Neural crest cell (in vitro differentiated cells): ENCODE measurements at places on chromosomes 6 and 20.

DNA sequence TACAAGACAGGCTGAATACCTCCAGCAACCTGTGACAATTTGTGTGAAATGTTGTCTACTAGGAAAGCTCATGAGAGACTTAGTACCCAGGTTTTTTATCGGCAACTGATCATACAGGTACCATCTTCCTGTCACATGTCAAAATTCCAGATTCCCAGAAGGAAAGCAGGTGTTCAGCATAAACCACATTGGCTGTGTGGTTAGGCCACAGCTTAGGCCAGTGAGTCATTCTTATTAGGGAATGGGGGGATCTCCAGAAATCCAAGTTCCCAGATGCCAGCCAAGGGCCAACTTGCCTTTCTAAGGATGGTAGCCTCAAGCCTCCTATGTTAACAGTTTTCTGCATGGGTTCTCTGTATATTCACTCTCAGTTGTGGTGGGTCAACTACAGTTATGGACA, 65.9 kb downstream of the FAM184A start:
- no peak overlapping the region for H3K4me3 ChIP-seq
- no peak for DNase-seq
- peaks cover 29% of the 10 kb centered on the region for H3K36me3 ChIP-seq
- no peak overlapping the region for H3K27ac ChIP-seq

DNA sequence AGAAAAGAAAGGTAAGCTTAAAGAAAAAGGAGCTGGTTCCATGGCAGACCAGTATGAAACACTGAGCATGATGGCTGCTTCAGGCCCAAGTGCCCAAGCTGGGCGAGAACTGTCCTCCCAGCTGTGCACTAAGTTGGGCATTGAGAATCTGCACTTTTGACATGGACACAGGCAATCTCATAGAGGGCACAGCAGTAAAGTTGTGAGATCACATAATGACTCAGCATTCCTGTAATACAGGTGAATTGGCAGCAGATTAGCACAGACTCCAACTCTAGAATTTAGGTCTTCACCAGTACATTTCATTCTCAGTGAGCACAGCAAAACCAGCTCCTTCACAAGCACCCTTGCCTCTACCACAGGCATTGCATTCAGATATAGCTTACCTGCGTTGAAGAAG, 343.4 kb downstream of the PKHD1 start:
- H3K27me3 ChIP-seq = no peaks in the 10 kb centered on the region
- H3K4me3 ChIP-seq = no peak overlapping the region
- no peaks in the 10 kb centered on the region for H3K36me3 ChIP-seq
- H3K4me1 ChIP-seq = peaks cover 20% of the 10 kb centered on the region
- no peak overlapping the region for H3K27ac ChIP-seq

- H3K27ac ChIP-seq = peak overlapping the region; percentile 79
- peaks cover 30% of the 10 kb centered on the region for H3K36me3 ChIP-seq
- peak overlapping the region; percentile 1 for H3K4me3 ChIP-seq
- no peak for DNase-seq
Measured at GRCh38 chr20:48722002-48722731, 105.6 kb downstream of the PREX1 start.

DNA sequence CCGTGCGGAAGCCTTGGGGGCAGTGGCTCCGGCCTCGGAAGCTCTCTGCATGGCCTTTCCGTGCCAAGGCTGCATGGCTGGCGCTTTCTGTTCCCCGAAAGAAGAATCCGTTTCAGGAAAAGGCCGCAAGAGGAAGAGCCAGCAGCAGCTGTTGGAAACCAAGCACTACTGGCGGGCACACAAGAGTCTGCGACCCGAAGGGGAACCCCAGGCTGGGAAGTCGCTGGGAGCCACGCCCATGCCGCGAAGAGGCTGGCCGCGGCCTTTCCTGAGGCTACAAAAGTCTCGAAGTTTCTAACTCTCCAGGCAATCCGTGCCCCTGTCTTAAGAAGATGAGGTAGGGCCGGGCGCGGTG, at the start of gene CGAS:
Gene CGAS (minus strand): TSS at position 191 of the 355 bp plus-strand sequence. CDS start 116 bp downstream, at position 75.
- DNase-seq = no peak
- peaks cover 17% of the 10 kb centered on the region for H3K27me3 ChIP-seq
- no peaks in the 10 kb centered on the region for H3K4me1 ChIP-seq
- peak within 1 kb of the TSS; percentile 62 for H3K4me3 ChIP-seq
- H3K27ac ChIP-seq = no peak within 1 kb of the TSS

DNA sequence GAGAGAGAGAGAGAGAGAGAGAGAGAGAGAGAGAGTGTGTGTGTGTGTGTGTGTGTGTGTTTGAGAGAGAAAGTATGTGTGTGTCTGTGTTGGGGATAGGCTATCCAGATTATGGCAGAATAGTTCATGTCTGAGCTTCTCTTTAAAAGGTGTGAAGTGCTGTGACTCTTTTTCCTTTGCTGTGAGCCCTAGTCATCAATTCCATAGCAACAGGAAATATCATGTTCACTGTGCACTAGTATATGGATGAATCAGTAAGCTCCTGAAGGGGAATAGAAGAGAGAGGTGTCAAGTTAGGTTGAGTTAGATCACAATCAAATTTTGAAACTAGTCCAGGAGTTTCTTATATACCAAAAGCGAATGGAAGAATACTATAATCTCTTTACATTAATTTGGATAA, 318.7 kb downstream of the RFPL4B start:
- H3K36me3 ChIP-seq = peaks cover 6% of the 10 kb centered on the region
- H3K4me1 ChIP-seq = no peaks in the 10 kb centered on the region
- no peak overlapping the region for H3K27ac ChIP-seq
- no peaks in the 10 kb centered on the region for H3K27me3 ChIP-seq
- H3K4me3 ChIP-seq = no peak overlapping the region

DNA sequence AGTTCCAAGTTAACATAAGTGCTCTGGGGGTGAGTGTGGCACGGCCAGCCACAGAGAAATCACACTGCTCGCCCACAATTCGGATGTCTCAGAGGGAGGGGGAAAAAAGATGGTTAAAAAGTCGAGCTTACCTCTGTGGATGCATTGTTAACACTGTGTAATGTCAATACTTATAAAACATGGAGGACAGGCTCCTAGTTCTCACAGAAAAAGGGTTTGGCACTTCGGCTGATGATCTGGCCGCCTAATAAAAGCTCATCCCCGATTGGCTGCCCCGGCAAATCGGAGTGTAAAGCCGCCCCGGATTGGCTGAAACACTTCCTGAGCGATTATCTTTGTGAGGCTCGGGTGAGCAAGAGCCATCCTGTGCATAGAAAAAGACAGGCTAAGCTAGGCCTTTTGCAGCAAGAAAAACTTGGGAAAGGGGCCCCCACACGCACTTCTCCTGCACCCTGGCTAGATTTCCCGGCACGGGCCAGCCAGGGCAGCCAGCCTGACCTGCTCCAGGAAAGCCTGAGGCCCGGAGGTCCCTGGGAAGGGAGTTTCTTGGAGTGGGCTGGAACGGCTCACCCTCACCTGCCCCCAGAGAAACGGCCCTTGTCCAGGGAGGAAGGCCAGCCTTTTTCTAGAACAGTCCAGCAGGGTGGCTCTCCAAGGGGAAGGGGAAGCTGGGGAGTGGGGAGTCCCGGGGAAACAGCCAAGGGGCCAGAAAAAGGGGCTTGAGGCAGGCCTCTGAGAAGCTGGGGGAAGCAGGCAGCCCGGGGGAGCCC, at the start of gene ZMYND8:
Gene ZMYND8 (minus strand): TSS at position 174 of the 770 bp plus-strand sequence. CDS start 29 bp downstream, at position 145.
- H3K27me3 ChIP-seq = no peaks in the 10 kb centered on the region
- peak; percentile 99 for DNase-seq

DNA sequence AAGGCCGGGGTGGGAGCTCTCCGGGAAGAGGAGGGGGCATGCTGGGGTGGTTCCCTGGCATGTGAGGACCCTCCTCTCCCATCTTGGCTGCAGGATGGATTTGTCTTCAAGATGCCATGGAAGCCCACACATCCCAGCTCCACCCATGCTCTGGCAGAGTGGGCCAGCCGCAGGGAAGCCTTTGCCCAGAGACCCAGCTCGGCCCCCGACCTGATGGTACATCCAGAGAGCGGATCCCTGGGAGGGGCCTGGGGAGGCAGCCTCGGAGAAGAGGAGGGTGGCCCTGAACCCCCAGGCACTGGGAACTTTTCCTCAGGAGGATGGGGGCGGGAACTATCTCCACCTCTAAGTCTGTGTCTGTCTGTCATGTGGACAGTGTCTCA, 4.8 kb downstream of the CDC25B start:
- H3K4me3 ChIP-seq = no peak overlapping the region
- DNase-seq = no peak
- peaks cover 54% of the 10 kb centered on the region for H3K4me1 ChIP-seq
- H3K27ac ChIP-seq = no peak overlapping the region

GRCh38 chr6:157822245-157823000, 623 bp upstream of the SNX9 start:
- peak overlapping the region; percentile 87 for H3K4me3 ChIP-seq
- no peaks in the 10 kb centered on the region for H3K36me3 ChIP-seq
- H3K27ac ChIP-seq = no peak overlapping the region
- peaks cover 16% of the 10 kb centered on the region for H3K27me3 ChIP-seq
- H3K4me1 ChIP-seq = peaks cover 29% of the 10 kb centered on the region

DNA sequence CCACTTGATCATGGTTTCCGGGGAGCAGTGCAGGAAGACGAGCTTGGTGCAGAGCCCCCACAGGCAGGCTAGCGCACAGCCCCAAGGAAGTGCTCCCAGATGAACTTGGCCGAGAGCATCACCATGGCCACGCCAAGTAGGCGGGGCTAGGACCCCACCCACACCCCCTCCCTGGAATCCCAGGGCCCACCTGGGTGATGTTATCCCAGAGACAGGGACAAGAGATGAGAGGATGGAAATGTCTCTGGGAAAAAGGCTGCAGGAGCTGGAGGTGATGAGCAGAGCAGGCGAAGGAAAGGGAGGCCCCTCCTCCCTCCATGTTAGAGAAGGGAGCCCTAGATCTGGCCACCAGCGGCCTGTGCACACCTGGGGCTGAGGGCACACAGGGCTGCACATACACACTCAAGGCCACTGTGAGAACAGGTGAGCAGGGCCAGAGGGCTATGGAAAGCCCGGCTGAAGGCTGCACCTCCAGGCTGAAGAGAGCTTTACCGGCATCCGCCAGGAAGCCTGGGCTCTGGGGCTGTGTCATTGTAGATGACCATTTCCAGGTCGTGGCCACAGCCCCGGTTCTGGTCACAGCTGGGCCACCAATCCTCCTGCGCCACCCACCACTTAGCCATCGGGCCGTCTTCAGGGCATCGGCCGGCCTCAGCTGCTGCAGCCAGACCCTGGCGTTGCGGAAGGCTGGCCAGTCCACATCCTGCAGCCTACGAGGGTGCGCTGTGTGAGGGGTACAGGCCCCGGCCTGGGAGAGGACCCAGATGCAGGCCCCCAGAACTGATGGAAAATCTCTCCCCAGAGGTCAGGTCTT, 24.9 kb downstream of the NPEPL1 start:
- no peak overlapping the region for H3K4me3 ChIP-seq

GRCh38 chr6:136762022-136762975, 30.0 kb downstream of the MAP3K5 start:
- no peaks in the 10 kb centered on the region for H3K27me3 ChIP-seq
- no peaks in the 10 kb centered on the region for H3K36me3 ChIP-seq
- H3K4me3 ChIP-seq = no peak overlapping the region

GRCh38 chr6:35096129-35096862, 44.8 kb downstream of the TCP11 start:
- no peaks in the 10 kb centered on the region for H3K36me3 ChIP-seq
- no peak overlapping the region for H3K27ac ChIP-seq
- H3K4me3 ChIP-seq = no peak overlapping the region
- H3K27me3 ChIP-seq = no peaks in the 10 kb centered on the region
- H3K4me1 ChIP-seq = peaks cover 32% of the 10 kb centered on the region

GRCh38 chr6:102340311-102340710, 946.8 kb downstream of the GRIK2 start:
- DNase-seq = no peak
- H3K27ac ChIP-seq = no peak overlapping the region
- no peaks in the 10 kb centered on the region for H3K27me3 ChIP-seq

GRCh38 chr6:16078064-16078463, 50.8 kb upstream of the MYLIP start:
- no peaks in the 10 kb centered on the region for H3K27me3 ChIP-seq
- DNase-seq = no peak
- no peak overlapping the region for H3K4me3 ChIP-seq

GRCh38 chr20:41119614-41120561, 17.5 kb upstream of the PLCG1 start:
- no peak overlapping the region for H3K4me3 ChIP-seq
- H3K36me3 ChIP-seq = peaks cover 38% of the 10 kb centered on the region
- H3K4me1 ChIP-seq = no peaks in the 10 kb centered on the region
- no peaks in the 10 kb centered on the region for H3K27me3 ChIP-seq
- no peak for DNase-seq

DNA sequence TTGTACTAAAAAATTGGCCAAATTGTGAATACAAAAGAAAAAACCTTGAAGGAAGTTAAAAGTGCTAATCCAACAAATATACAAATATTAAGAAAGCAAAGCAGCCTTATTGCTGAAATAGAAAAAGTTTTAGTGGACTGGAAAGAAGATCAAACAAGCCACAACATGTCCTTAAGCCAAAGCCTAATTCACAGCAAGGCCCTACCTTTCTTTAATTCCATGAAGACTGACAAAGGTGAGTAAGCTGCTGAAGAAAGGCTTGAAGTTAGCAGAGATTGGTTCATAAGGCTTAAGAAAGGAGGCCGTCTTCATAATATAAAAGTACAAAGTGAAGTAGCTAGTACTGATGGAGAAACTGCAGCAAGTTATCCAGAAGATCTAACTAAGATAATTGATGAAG, 53.5 kb downstream of the TINAG start:
- no peak overlapping the region for H3K4me3 ChIP-seq
- no peaks in the 10 kb centered on the region for H3K36me3 ChIP-seq
- no peak for DNase-seq
- no peaks in the 10 kb centered on the region for H3K4me1 ChIP-seq
- H3K27me3 ChIP-seq = no peaks in the 10 kb centered on the region
- H3K27ac ChIP-seq = no peak overlapping the region

DNA sequence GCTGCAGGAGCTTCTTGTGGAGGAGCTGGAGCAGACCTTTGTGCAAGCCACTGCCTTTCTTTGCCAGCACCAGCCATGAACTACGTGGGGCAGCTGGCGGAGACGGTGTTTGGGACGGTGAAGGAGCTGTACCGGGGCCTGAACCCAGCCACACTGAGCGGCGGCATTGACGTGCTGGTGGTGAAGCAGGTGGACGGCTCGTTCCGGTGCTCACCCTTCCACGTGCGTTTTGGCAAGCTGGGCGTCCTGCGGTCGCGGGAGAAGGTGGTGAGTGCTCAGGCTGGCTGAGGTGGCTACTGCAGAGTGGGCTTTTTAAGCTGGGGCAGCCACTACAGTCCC, 5.1 kb downstream of the LPIN3 start:
- H3K36me3 ChIP-seq = no peaks in the 10 kb centered on the region
- H3K27me3 ChIP-seq = no peaks in the 10 kb centered on the region
- no peak for DNase-seq
- no peak overlapping the region for H3K27ac ChIP-seq

GRCh38 chr6:163738725-163739407, 324.3 kb downstream of the QKI start:
- no peaks in the 10 kb centered on the region for H3K27me3 ChIP-seq
- no peak overlapping the region for H3K4me3 ChIP-seq
- peak overlapping the region; percentile 47 for H3K27ac ChIP-seq
- H3K4me1 ChIP-seq = peaks cover 4% of the 10 kb centered on the region
- DNase-seq = no peak
- H3K36me3 ChIP-seq = no peaks in the 10 kb centered on the region
